ENCODE measurements at places on chromosomes 12 and 14.

DNA sequence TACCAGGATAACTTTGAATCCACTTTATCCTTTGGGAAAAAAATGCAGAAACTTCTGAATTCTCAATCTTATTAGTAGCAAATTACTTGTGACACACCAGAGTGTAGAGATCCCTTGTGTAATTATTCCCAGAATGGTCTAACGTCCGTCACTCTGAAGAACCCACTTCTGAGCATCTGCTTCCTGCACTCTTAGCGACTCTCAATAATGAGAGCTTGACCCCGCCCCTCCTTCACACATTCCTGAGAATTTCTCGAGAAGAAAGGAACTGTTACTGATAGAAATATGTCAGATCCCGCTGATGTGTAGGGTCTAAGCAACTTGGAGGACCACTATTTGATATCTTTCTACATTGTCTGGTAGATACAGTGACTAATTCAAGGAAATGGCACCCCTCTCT is 218.3 kb upstream of the PDZRN4 start:
- no peak for DNase-seq

- no peak for DNase-seq
Observed at GRCh38 chr12:130960058-130960457, 6.4 kb downstream of the ADGRD1 start.

DNA sequence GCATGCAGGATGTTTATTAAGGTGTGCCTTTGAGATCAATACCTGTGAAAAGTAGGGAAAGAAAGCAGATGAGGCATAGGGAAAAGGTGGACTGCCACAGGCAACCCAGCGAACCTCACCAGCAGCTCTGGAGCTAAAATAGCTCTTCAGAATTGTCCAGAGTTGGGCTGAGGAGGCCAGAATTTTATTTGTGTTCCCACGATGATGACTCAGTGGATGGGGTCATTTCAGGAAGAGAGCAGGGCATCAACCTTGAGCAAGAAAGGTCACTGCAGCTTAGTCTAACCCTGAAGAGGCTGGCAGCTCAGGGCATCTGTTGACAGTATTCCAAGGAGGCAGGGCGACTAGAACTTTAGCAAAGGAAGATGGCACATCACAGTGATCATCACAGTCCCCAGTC is 696.1 kb downstream of the DIO2 start:
- no peak for DNase-seq

GRCh38 chr14:88043529-88044443 is 38.9 kb downstream of the GPR65 start:
- no peak for DNase-seq

GRCh38 chr12:132330549-132330881 is 1.1 kb upstream of the GALNT9 start:
- DNase-seq, result no peak

DNA sequence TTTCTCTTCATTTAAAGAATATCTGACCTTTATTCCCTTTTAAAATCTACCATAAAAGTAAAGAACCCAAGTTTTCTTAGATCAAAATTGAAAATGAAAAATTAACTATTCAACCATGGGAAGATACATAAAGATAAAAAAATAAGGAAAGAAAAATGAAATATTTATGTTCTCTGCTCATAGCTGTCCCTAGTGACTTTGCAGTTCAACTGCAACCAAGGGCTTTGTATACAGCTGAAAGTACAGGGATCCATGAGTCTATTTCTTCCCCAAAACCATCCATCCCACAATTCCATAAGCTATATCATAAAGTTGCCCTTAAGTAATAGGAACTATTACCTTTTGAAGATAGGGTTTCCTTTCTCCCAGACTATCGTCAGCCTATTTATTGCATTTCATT is 113.1 kb downstream of the ITPR2 start:
- no peak for DNase-seq

GRCh38 chr14:60640859-60641741 is 8.2 kb downstream of the SIX1 start:
- no peak for DNase-seq

- no peak for DNase-seq
Observed at GRCh38 chr12:117646520-117646919, 285.1 kb upstream of the NOS1 start.

DNA sequence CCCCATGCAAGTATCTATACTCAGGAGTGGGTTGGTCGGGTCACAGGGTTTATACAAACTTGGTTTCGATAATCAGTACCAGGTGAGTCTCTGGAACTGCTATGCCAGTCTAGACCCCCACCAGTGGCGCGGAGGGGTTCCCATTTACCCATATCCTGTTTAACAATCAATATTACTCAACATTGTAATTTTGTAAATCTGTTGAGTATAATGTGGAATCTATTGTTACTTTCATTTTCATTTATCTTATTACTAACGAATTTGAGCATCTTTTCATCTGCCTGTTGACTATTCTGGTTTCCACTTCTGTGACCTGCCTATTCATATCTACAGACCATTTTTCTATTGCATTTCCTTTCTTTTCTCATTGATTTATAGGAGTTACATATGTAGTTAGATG is 275.2 kb upstream of the CRY1 start:
- DNase-seq, result no peak

DNA sequence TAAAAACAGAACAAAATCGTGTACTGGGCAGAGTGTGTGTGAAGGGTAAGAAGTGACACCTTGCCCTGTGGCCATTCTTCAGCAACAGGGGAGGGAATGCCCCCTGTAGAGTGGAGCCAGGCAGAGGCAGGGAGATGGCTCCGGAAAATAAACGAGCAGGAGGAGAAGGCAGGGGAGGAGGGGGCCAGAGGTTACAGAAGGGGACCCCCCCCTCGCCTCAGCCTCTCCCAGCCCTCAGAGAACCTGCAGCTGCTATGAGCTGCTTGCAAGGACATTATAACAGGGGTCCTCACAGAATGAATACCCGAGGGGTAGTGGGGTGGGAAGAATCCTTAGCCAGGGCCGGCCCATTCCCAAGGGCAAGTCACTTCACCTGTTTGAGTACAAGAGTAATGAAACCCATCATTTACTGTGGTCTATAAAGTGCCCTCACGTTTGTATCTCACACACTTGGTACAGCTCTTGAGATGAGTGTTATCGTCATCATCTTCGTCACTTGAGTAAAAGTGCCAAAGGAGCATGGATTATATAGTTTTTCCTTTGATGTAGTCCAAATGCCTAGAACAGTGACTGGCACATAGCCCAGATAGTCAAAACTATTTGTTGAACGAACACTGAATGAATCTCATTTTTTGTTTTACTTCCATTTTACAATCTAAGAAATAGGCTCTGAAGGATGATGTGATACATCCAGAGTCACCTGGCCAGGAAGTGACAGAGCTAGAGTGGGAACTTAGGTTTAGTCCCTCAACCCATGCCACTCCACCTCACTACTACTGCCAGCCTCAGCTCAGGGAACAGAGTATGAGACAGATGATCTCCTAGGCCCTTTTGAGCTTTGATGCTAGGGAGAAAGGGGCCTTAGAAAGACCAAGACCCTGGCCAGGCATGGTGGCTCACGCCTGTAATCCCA is 14.5 kb downstream of the SCNN1A start:
- DNase-seq, result no peak

- no peak for DNase-seq
Observed at GRCh38 chr14:102421411-102422057, 58.8 kb downstream of the TECPR2 start.

GRCh38 chr14:98894600-98894999 is 377.4 kb downstream of the BCL11B start:
- DNase-seq, result no peak

GRCh38 chr14:31270196-31270772 is 62.7 kb upstream of the HECTD1 start:
- no peak for DNase-seq

DNA sequence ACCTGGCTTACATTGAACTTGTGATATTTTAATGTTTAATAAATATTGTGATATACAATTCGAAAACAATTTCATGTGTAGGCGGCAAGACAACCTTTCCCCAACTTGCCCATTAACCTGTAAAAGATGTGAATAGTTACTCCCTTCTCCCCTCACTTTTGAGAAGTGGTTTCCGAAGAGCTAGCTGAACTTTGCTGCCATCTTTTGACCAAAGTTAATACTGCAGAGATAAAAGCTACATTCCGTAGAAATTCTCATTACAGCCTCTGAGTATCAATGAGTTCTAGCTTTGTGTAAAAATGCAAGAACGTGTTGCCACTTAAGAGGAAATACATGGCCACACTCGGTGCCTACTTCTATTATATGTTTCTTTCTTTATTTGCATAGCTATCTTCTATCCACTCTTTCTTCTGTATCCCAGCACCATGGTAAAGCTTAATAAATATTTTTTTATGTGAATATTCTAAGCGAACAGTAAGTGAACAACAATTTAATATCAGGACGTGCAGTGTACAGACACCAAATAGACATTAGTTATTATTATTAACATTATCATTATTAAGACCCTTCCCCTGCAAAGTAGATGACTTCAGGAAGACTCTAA is 105.1 kb upstream of the TMEM260 start:
- peak; percentile 59 for DNase-seq

DNA sequence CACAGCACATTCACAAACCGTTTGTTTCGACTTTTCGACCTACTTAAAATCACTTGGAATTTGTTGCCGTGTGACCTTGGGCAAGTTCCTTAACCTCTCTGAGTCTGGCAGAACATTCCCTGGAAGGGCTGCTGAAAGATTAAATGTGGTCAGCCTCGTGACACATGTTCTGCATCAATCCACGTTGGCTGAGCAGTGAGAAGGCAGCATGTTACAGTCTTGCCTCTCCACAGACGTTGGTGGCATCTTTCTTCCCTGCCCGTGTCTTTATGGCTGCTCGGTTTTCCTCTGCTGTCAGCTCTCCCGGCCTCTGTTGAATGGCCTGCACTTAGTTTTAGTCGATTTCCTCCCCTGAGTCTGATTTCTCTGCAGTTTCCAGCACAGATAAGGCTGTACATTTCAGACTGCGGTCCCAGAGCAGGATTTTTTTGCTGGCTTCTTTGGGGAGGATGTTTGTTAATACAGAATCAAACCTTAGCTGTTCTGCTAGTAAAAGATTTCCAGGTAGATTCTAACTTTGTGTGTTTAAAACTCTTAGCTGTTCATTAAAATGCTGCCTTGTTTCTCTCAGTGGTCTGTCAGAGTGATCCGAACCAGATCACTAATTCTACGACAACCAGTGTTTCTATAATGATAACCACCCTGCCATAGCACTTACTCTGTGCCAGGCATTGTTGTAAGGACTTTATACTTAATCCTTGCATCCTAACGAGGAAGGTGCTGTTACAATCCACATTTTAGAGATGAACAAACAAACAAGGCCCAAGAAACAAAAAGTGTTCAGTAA is 217.1 kb downstream of the CHST11 start:
- DNase-seq, result no peak

DNA sequence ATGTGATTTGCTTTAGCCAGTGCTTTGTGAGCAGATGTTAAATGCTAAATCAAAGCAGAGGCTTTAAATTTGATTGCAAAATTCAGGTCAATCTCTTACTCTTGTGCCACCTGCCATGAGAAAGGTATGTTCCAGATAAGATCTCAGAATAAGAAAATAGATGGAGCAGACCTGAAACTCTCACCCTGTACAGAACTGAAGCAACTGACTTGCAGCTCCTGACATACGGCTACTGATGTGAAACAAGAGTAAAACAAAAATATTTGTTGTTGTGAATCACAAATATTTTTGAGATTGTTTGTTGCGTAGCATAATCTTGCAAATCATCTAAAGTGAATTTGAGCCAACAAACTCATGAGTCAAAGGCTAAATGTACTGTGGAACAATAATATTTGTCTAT is 3.5 kb upstream of the OSBPL8 start:
- DNase-seq, result no peak

DNA sequence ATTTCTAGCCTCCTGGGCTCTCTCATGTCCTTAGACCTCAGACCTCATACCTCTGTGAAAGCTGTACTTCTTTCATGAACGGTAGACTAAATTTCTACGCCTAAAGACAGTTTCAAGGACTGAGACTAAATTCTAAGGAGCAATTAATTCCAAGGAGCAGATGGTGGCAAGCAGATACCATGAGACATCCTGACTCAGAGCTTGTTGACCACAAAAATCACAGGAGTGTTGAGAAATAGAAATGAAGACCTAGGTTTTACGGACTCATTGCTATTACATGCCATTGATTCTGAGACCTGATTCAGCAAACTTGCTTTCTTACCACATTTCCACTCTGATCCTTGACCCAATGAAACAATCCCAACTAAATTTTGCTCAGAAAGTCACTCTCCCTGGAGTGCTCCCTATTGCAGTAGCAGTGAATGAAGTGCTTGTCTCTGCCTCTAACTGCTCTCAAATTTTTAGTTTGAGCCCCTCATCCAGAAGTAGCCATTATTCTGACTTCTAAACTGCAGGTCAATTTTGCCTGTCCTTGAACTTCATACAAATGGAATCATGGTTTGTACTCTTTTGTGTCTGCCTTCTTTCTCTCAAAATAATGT is 52.0 kb downstream of the PEX5 start:
- no peak for DNase-seq

DNA sequence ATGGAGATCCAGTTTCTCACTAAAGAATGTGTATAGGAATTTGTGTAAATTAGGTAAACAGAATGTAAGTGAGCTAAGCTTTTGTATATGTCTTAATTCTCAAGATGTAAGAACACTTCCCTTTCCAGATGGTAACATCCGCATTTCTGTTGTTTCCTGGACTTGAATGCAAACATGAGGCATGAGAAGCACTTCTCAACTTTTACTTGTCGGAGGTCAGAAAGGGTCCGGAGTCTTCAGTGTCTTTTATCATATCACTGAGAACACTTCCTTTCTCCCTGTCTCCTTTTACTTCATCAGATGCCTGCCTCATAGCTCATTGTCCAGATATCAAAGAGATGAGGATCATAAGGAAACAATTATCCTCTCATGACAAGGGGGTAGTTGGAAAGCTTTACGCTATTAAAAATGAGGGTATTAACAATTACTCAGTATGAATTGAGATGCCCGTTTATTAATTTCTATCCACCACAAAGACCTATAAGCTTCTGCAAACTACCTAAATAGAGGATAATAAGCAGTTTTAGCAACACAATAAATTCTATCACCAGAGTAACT is 214.1 kb upstream of the FLRT2 start:
- DNase-seq, result no peak

- no peak for DNase-seq
Observed at GRCh38 chr12:98808243-98808875, 163.3 kb downstream of the APAF1 start.

- no peak for DNase-seq
Observed at GRCh38 chr14:31128601-31129526, 78.7 kb downstream of the HECTD1 start.

DNA sequence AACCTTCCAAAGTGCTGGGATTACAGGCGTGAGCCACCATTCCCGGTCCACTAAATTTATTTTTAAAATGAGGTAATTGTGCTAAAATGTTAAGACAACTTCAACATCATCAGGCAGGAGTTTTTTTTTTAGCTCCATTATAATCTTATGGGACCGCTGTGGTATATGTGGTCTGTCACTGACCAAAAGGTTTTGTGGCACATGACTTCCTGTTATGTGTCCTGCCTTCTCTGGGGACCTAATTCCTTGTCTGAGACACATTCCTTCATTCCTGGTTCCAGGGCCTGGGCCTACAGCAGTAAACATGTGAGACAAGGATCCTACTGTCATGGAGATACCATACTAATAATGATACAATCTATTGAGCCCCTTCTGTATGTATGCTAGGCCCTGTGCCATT is 4.9 kb downstream of the TEX52 start:
- no peak for DNase-seq

GRCh38 chr12:122855071-122855829 is 20.0 kb downstream of the HIP1R start:
- DNase-seq, result no peak
